ENCODE measurements at places on chromosomes 13 and 19.

GRCh38 chr19:17393914-17394313, at the start of gene CCDC194:
TSS of gene CCDC194 (minus strand) at chr19:17394196. CDS start at chr19:17394158, 38 bp downstream.
- no peak for DNase-seq

GRCh38 chr19:8357007-8357521, 6.9 kb upstream of the ANGPTL4 start:
- no peak for DNase-seq

DNA sequence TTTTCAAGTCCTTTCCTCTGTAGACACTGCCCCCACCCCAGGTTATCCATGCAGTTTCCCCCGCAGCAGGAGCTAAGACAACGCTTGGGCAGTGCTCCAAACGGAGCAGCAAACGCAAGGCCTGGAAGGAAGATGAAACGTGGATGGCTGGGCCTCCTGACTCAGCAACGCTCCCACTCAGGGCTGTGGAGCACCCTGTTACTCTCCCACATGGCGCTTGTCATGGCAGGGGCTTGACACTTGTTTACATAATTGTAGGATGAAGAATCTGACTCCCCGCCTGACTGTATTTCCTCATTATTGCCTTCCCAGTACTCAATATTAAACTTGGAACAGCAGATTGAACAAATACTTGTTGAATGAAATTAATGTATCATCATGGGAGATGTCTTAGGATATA, 799 bp upstream of the C1QTNF9B start:
- no peak for DNase-seq

DNA sequence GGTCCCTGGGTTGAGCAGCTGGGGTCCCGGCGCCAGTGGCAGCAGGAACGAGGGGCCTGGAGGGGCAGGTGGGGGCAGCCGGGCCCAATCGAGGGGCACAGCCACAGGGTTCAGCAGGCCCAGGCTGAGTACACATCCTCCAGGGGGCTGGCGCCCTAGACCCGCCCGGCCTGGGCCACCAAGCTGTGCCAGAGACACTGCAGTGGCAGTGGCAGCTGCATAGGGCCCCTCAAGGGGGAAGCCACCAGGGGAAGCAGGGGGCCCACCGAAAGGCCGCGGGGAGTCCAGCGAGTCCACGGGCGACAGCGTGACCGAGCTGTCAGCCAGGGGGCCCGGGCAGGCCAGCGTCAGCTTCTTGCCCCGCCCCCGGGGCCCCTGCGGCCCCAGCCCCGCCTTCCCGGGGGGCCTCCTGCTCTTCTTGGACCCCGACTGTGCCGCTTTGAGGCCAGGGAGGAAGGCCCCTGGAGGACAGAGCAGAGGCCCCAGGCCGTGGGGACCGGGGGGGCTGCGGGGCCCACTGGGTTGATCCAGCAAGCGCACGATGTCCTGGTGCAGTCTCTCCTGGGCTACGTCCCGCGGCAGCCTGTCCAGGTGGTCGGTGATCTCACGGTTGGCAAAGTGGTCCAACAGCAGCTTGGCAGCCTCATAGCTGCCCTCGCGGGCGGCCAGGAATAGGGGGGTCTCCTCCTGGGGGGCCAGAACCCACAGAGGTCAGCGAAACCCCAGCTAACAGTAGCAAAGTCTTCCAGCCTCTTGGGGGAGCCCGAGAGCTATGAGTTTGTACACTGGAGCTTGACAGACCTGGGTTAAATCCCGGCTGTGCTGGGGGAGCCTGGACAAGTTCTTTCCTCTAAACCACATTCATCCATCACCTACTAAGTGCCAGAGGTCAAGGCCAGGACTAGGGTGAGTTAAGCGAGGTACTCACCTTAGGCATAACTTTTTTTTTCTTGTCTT, 39.5 kb downstream of the NOTCH3 start:
- no peak for DNase-seq

DNA sequence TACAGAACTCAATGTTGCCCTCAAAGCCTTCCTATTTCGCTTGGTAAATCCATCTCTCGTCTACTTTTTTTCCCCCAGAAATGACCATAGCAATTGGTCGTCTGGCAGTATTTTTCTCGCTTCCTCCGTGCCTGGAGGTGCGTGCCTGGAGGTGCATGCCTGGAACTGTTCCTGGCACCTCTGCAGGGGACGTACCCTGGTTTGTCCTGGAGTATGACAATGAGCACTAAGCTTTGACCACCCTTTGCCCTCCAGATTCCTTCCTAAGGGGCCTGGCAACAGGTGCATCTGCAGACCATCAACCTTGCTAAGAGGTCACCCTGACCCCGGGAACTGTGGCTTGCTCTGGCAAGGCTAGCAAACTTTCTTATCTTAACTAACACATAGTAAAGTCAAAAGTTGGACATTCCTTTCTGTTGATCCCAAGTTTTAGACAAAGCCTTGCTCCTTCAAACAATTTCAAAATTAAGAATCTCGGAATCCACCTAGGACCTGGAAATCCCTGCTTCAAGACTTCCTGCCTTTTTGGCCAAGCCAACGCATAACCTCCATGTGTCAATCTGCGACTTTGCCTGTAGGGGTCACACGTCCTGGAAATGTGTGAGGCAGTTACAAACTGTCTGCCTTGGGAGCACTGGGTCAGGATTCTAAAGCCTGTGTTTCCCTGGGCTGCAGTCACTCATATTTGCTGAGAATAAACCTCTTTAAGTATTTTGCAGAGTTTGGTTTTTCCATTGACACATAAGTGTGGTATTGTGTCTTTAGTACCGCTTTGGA, 28.8 kb upstream of the TUBGCP3 start:
- DNase-seq = no peak

- DNase-seq = no peak
Measured at GRCh38 chr13:67630640-67631039, 400.5 kb upstream of the PCDH9 start.

GRCh38 chr13:107244241-107244640, 676.3 kb upstream of the ARGLU1 start:
- no peak for DNase-seq

GRCh38 chr19:35704218-35704617, at the start of gene ZBTB32:
TSS of gene ZBTB32 (plus strand) at chr19:35704558. CDS start at chr19:35714627, 10,069 bp downstream.
- no peak for DNase-seq

DNA sequence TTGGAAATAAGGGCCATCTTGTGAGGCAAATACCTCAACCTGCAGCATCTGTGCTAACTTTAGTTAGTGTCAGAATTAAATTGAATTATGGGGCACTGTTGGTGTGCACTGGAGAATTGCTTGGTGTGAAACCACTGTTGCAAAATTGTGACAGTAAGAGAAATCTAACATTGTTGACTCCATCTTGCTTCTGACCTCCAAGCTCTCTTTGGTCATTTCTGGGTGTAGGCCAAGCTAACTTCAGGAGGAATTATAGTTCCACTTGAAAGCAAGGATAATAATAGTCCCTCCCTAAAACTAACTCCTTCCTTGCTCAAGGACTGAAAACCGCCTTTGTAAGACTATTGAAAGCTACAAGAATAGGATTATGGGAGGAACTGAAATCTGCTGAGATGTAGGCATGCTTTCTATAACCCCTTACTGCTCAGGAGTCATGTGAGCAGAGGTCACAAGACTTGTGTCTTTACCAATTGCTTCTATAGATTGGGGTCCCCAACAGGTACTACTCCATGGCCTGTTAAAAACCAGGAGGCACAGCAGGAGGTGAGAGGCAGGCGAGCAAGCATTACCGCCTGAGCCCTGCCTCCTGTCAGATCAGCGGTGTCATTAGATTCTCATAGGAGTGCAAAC, 24.9 kb upstream of the GAS6 start:
- no peak for DNase-seq

DNA sequence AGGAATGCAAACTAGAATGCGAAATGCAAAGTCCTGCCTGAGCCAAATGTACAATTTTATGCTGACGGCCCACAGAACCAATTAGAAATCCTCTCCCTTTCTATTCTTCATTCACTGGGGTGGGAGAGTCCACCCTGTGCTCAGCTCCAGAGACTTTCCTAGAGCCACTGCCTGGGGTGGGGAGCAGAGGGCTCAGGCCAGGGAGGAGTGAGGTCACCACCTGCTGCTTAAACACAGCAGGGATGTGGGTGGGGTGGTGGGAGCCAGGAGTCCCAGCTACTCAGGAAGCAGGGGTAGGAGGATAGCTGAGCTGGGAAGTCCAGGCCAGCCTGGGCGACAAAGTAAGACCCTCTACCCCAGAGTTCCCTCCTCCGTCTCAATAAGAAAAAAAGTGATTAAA, 26.9 kb upstream of the ZNF83 start:
- no peak for DNase-seq

DNA sequence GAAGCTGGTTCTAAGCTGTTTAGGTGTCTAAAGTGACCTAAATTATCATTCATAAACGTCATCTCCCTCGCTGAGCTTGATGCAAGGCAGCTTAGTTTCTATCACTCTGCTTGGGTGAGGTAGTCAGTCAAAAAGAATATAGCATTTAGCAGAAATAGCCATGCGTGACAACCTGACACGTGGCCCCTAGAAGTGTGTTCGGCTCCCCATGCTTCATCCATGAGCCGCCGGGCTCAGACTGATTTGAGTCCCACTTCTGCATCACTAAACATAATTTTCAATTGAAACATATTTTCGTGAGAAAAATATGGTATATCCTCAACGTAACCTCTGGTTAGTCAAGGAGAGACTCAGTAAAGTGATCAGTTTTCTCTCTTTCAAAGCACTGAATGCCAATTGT, 459.8 kb downstream of the IRS2 start:
- no peak for DNase-seq
